Stimulated activated CD8-positive, alpha-beta memory T cell treated with anti-CD3 and anti-CD28 coated beads, Interleukin-15, amount 100 ng/mL, for 48 hours (primary cell): ENCODE measurements at places on chromosomes 5 and 9.

GRCh38 chr5:156685481-156685880 lies 164.6 kb upstream of the PPP1R2B start:
- DNase-seq, result no peak

GRCh38 chr9:136995362-136995761 lies 1.0 kb downstream of the CLIC3 start:
- DNase-seq, result no peak

- DNase-seq, result peak; percentile 83
Measured at GRCh38 chr5:134100283-134101091, 14.0 kb upstream of the TCF7 start.

DNA sequence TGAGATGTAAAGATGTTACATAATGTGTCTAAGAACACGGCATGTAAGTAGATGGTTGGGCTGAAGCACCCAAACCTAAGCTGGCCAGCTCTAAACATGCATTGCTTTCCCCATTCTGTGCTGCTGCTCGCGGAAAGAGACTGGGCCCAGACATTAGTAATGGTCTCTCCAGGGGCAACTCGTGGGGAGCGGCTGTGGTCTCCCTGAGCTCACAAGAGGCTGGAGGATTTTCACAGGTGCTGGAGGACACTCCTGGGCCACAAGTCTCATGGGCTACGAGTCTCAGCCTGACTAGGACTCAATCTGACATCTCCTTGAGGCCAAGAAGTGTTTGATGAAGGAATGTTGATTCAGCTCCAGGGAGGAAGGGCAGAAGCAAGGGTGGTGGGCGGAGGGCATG lies 92.7 kb upstream of the PTCH1 start:
- DNase-seq, result no peak

GRCh38 chr5:65548281-65548680 lies 14.7 kb downstream of the CENPK start:
- no peak for DNase-seq
